IPS-NIHi11 (cell line): ENCODE measurements at places on chromosomes 3 and 15.
A peak's percentile ranks its signal among the peaks of the same experiment; 100 is the strongest.

GRCh38 chr3:71530903-71531530 is 52.5 kb downstream of the FOXP1 start:
- peak; percentile 70 for DNase-seq

GRCh38 chr3:29176501-29176900 is 104.4 kb upstream of the RBMS3 start:
- peak; percentile 40 for DNase-seq

GRCh38 chr3:46666453-46666845 is 27.0 kb downstream of the ALS2CL start:
- peak; percentile 2 for DNase-seq

DNA sequence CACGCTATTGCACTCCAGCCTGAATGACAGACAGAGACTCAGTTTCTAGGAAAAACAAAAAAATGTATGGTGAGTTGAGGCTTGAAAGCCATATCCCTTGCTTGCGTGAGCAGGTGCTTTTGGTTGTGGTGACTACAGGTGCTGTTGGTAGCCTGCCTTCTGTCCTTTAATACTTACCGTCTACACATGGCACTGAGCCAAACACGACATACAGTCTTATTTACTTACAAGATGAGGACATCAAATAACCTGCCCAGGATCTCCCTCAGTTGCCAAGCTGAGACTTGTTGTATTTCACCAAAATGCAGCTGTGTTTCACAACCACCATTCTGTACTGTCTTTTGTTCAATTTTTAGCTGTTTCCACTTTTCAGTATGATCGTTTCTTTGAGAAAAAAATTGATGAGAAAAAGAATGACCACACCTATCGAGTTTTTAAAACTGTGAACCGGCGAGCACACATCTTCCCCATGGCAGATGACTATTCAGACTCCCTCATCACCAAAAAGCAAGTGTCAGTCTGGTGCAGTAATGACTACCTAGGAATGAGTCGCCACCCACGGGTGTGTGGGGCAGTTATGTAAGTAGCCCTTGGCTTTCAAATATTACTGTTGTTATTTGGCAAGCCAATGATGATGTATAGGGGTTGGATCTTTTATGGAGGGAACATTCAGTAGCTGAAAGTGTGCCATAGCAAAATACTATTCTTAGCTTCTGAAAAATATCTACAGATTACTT is 6.5 kb downstream of the ALAS1 start:
- no peak for DNase-seq

- no peak for DNase-seq
These were observed 77.3 kb upstream of the LMCD1 start for GRCh38 chr3:8424281-8424680.

DNA sequence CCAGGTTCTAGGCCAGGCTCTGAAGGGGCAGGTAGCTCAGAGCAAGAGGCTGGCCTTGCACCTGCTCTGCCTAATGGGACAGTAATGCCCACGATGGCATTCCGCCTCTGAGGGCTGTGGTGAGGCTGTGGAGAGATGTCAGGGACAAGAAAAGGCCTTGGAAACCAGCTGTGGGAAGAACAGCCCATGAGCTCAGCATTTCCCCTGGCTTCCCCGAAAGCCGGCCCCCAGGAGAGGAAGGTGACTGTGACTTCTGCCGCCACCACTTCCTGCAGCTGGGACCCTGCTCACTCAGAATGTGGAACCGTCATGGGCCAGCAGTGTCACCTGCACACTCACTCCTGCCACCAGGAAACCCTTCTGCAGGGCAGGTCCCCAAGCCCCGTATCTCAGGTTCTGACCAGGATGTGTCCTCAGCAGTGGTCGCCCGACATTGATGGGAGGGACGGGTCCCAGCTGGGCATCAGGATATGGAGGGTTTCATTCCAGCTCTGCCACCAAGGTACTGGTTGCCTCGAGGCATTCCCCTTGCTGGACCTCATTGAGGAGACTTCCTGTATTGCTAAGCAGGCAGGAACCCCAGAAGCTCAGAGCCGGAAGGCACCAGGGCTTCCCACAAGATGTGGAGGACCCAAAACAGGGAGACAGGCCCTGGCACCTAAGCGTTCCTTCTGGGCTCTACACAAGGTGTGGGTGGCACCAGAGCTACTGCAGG is 30.7 kb downstream of the SEMA7A start:
- no peak for DNase-seq

GRCh38 chr3:14425581-14426304 is 23.3 kb downstream of the SLC6A6 start:
- no peak for DNase-seq

GRCh38 chr3:22322861-22323260 is 571.9 kb upstream of the ZNF385D start:
- peak; percentile 9 for DNase-seq

- DNase-seq, result no peak
These were observed 673.4 kb downstream of the MECOM start for GRCh38 chr3:168990134-168990533.

DNA sequence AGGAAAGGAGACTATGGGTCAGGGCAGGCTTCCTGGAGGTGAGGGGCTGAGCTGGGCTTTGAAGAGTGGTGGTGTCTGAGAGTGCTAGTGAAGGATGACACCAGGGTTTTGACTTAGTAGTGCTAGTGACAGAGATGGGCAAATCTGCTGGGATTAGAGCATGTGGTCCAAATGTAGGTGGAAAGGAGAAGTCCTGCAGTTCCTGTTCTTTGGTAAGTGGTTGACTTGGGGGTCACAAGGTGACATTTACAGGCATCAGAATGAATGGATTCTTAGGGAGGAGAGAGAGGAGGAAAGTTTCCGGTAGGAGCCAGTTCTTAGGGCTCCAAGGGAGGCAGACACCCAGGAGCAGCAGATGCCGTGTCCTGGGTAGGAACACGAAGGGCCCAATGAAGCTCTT is 796 bp upstream of the DOCK3 start:
- DNase-seq, result no peak

- no peak for DNase-seq
These were observed 20.4 kb upstream of the MAP6D1 start for GRCh38 chr3:183845608-183846288.

- no peak for DNase-seq
These were observed 155.1 kb upstream of the SATB1 start for GRCh38 chr3:18580268-18580667.

- no peak for DNase-seq
These were observed 247.8 kb upstream of the PEX5L start for GRCh38 chr3:180284331-180285110.

GRCh38 chr15:69288531-69289341 is 10.0 kb upstream of the PAQR5 start:
- DNase-seq, result no peak

DNA sequence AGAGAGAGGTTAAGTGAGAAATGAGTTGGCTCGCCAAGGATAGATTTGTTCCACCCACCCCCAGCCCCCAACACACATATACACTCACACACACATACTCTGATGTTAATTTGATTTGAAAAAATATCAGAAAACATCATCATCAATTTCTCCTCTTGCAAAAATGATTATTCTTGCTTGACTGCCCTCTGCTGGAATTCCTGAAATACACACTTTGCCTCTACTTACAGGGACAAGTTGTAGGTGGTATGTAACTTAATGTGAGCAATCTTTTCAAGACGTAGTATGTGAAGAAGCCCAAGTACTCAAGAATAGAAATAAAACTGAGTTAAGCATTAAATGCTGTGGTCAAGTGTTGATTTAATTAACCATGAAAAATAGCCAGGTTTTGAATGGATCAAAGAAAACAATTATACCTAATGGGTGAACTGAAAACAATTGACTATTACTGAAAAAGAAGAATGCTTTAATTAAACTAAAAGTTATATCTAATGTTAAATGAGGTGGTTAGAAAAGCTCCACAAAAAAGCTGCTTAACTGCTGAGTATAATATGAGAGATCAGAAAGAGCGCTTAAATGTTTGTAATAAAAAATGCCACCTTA is 46.6 kb upstream of the MDFIC2 start:
- DNase-seq, result peak; percentile 10

DNA sequence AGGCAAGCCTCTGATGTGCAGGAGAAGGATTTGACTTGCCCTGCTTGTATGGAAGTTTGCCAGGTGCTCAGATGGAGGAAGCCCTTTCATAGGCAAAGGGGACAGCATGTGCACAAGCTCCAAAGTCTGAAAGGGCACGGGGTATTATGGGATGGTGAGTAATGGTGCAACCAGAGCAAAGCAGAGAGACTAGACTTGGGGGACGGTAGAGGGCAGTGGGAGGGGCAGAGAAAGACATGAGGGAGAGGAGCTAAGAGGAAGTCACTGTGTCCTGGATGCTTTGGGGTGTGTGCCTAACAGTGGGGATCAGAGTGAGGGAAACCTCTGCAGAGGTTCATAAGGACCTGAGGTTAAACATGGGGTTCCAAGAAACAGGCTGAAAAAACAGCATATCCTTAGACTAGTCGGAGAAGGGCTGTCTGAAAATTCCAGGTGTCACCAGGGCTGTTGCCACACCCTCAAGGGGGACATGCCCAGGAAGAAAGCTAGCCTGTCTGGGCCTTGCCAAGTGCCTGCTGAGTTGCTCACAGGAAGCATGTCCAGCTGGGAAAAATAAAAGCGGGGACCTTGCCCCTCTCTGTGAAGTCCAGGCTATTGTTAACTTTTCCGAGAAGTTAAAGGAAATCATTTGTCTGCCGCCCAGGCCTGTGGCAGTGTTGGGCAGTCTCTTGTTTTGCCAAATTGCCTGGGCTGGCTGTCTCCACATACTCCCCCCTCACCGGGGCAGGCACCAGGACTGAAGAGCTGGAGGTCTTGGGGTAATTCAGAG is 47.1 kb downstream of the HRH1 start:
- no peak for DNase-seq

GRCh38 chr3:143633816-143634215 is 214.5 kb downstream of the SLC9A9 start:
- no peak for DNase-seq

- no peak for DNase-seq
These were observed 74.2 kb downstream of the ARRDC4 start for GRCh38 chr15:98034731-98035130.

GRCh38 chr3:50238549-50239026 is 2.6 kb downstream of the GNAI2 start:
- DNase-seq, result no peak

- no peak for DNase-seq
These were observed 117.2 kb downstream of the FNDC3B start for GRCh38 chr3:172156586-172156955.

- peak; percentile 32 for DNase-seq
These were observed 61.9 kb downstream of the BTLA start for GRCh38 chr3:112437146-112438022.

DNA sequence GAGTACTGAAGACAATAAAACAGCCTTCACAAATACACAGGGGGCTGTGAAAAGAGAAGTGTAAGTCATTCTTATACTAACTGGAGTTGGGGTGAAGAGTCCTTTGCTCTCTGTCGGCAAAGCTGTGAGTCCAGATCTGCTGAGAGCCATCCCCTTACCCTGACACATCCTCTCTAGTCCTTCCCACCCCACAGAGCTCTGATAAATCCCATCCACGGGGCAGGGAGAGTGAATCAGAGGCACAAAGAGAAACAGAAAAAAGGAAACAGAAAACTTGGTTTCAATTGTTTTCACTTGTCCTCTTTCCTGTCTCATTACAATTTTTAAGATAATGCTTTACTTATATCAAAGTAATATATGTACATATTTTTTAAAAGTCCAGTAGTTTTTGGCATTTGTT is 18.2 kb upstream of the ZNF639 start:
- DNase-seq, result no peak

DNA sequence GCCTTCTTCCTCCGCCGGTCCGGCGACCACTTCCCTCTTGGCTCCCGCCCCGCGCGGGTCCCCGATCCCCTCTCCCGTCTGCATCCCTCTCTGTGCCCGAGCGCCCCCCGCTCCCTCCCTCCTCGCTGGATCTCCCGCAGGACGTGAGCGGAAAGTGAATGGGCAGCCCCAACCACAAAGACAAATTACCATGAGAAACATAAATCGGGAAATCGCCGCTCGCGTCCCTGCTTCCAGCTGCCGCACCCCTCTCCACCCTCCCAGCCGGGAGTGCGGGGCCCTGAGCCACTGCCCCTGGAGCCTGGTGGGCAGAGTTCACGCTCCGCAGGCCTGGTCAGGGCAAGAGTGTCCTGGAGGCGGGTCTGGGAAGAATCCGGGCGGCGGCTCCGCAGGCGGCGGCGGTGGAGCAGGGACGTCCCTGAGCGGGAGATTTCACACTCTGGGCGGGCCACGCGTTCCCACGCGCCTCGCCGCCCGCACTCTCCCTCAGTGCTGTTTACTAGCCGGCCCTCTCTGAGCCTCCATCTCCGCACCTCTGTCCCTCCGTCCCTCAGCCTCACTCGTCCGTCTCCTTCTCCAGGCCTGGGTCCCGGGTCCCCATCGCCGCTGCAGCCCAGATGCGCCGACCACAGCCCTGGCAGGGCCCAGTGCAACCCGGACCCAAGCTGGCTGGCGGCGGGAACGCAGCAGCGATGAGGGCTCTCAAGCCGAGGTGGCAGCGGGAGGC is 835 bp downstream of the SEMA5B start:
- DNase-seq, result peak; percentile 79

DNA sequence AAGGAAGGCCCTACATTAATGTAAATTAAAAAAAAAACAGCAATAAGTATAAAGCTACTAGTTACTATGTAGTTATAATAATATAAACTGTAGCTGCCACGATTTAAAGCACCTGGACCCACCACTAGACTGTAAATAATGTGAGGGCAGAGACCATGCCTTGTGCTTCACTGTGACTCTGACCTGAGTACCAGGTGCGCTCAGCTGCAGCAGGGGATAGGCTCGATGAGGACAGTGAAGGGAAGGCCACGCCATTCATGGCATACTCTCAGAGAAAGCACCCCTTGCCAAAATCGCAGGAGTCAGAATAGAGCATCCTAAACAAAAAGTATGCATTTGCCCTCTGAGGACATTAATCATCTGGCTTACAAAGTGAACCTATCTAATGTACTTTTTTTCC is 5.1 kb downstream of the FSTL1 start:
- DNase-seq, result no peak

DNA sequence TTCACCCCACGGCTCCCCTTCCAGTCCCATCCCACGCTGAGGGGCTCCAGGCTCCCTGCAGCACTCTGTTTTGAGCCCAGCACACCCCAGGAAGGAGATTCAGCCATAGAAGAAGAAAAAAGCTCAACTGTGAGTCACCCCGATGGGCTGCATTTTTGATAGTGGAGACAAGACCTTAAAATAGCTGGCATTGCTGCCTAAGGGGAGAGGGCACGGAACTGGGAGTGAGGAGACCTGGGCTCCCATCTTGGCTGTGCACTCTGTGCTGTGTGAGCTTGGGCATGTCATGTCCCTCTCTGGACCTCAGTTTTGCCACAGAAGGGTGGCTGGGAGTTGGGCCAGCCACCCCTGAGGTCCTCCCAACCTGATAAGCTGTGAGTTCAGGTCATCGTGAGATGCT is 57.2 kb upstream of the SMAD6 start:
- DNase-seq, result no peak
